GM12878 (cell line): ENCODE measurements at places on chromosomes 2 and 18. TPM values are rescaled to one million over a fixed set of nuclear protein-coding genes. Genes with fewer than 3 reads are reported as not detected.

GRCh38 chr18:3594760-3595368 lies 144.9 kb downstream of the TGIF1 start:
- H3K4me3 ChIP-seq, result peak overlapping the region; percentile 43; the same call in 1 of the 2 replicates
- H3K27me3 ChIP-seq, result no peaks in the 10 kb centered on the region
- peak overlapping the region; percentile 90 for H3K27ac ChIP-seq
- H3K4me1 ChIP-seq, result peaks cover 37% of the 10 kb centered on the region
- DNase-seq, result no peak
- no peaks in the 10 kb centered on the region for H3K36me3 ChIP-seq

DNA sequence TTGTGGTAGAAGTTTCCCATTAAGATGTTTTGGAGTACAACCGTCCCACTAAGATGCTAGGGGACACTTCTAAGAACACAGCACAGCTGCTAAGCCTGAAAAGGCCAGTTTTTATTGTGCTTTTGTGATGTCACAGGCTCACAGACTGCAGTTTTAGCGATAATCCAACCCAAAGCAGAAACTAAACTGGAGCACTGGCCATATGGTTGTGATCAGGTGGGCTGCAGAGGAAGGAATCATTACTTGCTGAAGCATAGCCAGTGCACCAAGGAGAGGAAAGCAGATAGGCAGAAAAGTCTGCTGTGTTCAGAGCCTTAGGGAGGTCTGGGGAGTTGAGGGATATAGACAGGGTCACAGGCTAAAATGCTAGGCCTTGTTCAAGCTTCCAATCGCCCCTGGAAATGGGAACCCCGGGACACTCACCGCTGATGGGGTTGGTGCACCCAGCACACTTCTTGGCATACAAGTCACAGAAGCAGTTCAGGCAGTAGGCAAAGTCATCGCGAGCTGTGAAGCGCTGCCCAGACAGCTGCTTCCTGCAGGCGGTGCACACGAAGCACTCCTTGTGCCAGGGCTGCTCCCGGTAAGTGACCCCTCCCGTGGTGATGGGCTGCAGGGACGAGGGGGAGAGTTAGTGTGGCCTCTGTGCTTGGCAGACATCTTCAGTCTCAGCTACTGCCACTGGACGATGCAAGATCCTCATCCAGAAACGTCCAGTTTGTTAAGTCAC lies 25.7 kb downstream of the C2orf49 start:
- H3K4me3 ChIP-seq, result no peak overlapping the region
- H3K27ac ChIP-seq, result no peak overlapping the region
- DNase-seq, result no peak
- H3K36me3 ChIP-seq, result no peaks in the 10 kb centered on the region
- H3K4me1 ChIP-seq, result no peaks in the 10 kb centered on the region

DNA sequence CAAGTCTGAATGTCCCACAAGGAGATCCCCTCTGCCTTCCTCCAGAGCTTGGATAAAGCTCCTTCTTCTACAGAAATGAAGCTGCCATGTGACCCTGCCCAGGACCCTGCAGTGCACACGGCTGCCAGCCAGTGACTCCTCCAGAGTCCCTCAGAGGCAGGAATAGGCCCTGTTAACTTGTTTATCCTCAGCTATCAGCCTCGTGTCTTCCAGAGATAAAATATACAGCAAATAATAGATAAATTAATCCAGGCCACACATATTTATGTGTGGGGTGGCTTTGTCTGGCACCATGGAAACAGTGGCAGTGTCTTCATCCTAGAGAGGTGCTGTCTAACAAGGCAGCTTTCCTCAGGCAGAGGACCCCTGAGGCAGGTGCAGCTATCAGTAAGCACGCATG lies 66.7 kb downstream of the TMEM18 start:
- H3K4me3 ChIP-seq, result no peak overlapping the region
- H3K27ac ChIP-seq, result no peak overlapping the region
- H3K27me3 ChIP-seq, result no peaks in the 10 kb centered on the region

CFAP221 gene
- total RNA-seq, result not detected in 2 replicates

GAL3ST2 gene
- 0.36 and 0.48 TPM in 2 replicates for total RNA-seq

PRKAG3 gene
- not detected in 2 replicates for total RNA-seq
